Neural crest cell (in vitro differentiated cells): ENCODE measurements at places on chromosomes 2 and 18. TPM values are rescaled to one million over a fixed set of nuclear protein-coding genes. Genes with fewer than 3 reads are reported as not detected.

Gene DUSP2
- total RNA-seq: 1.0 and 1.1 TPM in 2 replicates

Gene SKOR2
- 0.96 and 1.4 TPM in 2 replicates for total RNA-seq

Gene CROCC2
- total RNA-seq: not detected in 2 replicates

Gene RSAD2
- 1.0 and 1.1 TPM in 2 replicates for total RNA-seq

Gene POTEI
- total RNA-seq: 1.1 and 1.3 TPM in 2 replicates

Gene PLEKHA3
- total RNA-seq: 22.0 and 23.2 TPM in 2 replicates

Gene WNT10A
- total RNA-seq: not detected in 2 replicates

Gene ADI1
- 32.4 and 32.8 TPM in 2 replicates for total RNA-seq

Gene EFR3B
- 40.7 and 41.2 TPM in 2 replicates for total RNA-seq

Gene SCYGR4
- total RNA-seq: not detected in 2 replicates

Gene SGPP2
- total RNA-seq: not detected in 2 replicates

Gene ACMSD
- not detected in 2 replicates for total RNA-seq

Gene TTC32
- total RNA-seq: 13.1 and 13.5 TPM in 2 replicates

Gene TUBA3D
- total RNA-seq: not detected in 2 replicates

Gene CYP1B1
- 16.4 and 17.5 TPM in 2 replicates for total RNA-seq

Gene TRABD2A
- 0.84 TPM in 2 replicates for total RNA-seq

Gene KIAA2012
- 0.07 and 0.34 TPM in 2 replicates for total RNA-seq

Gene NOSTRIN
- total RNA-seq: not detected in 2 replicates

Gene ATG4B
- total RNA-seq: 112 TPM in 2 replicates

Gene GAD1
- total RNA-seq: 0.39 and 0.82 TPM in 2 replicates

Gene ZNF397
- 27.6 and 30.3 TPM in 2 replicates for total RNA-seq

Gene ARHGAP25
- 2.5 and 3.0 TPM in 2 replicates for total RNA-seq

Gene MDH1B
- total RNA-seq: 2.0 and 4.6 TPM in 2 replicates

Gene ZSCAN30
- 14.6 and 15.4 TPM in 2 replicates for total RNA-seq

Gene CREG2
- 0.63 TPM in 1 of 2 replicates, not detected in the other for total RNA-seq

Gene TGFA
- total RNA-seq: 1.1 and 1.4 TPM in 2 replicates

Gene ALPI
- total RNA-seq: not detected in 2 replicates

Gene THOC1
- total RNA-seq: 77.5 and 77.9 TPM in 2 replicates

Gene CYP20A1
- total RNA-seq: 21.5 and 22.1 TPM in 2 replicates

Gene GLB1L
- 11.2 and 12.7 TPM in 2 replicates for total RNA-seq

Gene GALNT3
- total RNA-seq: 3.1 and 3.4 TPM in 2 replicates

Gene ASPRV1
- 1.2 and 1.7 TPM in 2 replicates for total RNA-seq

Gene EPHA4
- total RNA-seq: 105 and 108 TPM in 2 replicates

Gene IL18R1
- not detected in 2 replicates for total RNA-seq

Gene OR6B2
- total RNA-seq: not detected in 2 replicates

Gene COLEC12
- total RNA-seq: 1.7 and 2.0 TPM in 2 replicates

Gene KCNJ13
- total RNA-seq: not detected in 2 replicates

Gene STON1
- 13.2 and 15.0 TPM in 2 replicates for total RNA-seq

Gene TTR
- not detected in 2 replicates for total RNA-seq

Gene RAX
- total RNA-seq: not detected in 2 replicates

Gene CMPK2
- total RNA-seq: 2.2 and 3.3 TPM in 2 replicates

Gene IL1RN
- not detected in 2 replicates for total RNA-seq

Gene ACTG2
- 0.39 TPM in 1 of 2 replicates, not detected in the other for total RNA-seq

Gene WDR12
- 69.8 and 71.1 TPM in 2 replicates for total RNA-seq

Gene ANKRD30B
- not detected in 2 replicates for total RNA-seq

Gene CYP26B1
- 15.4 and 16.4 TPM in 2 replicates for total RNA-seq

Gene FLACC1
- total RNA-seq: 0.77 and 1.0 TPM in 2 replicates

Gene STARD7
- 178 and 186 TPM in 2 replicates for total RNA-seq

Gene LAMA1
- 96.1 and 102 TPM in 2 replicates for total RNA-seq

Gene ADRA2B
- total RNA-seq: 0.79 and 0.82 TPM in 2 replicates

Gene ADAM23
- 31.2 and 34.0 TPM in 2 replicates for total RNA-seq

Gene ANKRD62
- total RNA-seq: not detected in 2 replicates

Gene CCDC141
- not detected in 2 replicates for total RNA-seq

Gene ANKRD30BL
- not detected in 2 replicates for total RNA-seq
